Epithelial cell of alveolus of lung (primary cell): ENCODE measurements at places on chromosomes 3 and 15. TPM values are rescaled to one million over a fixed set of nuclear protein-coding genes. Genes with fewer than 3 reads are reported as not detected.

ZNF639 gene
- total RNA-seq: 41.2 and 45.7 TPM in 2 replicates

CCR8 gene
- not detected in 2 replicates for total RNA-seq

ACKR4 gene
- total RNA-seq: not detected in 2 replicates

FAM98B gene
- 6.5 and 12.1 TPM in 2 replicates for total RNA-seq

ADCY5 gene
- total RNA-seq: 0.13 and 0.16 TPM in 2 replicates

PRICKLE2 gene
- 26.1 and 42.9 TPM in 2 replicates for total RNA-seq

SLC12A1 gene
- 0.13 TPM in 1 of 2 replicates, not detected in the other for total RNA-seq

CIDEC gene
- not detected in 2 replicates for total RNA-seq

PLOD2 gene
- 99.2 and 187 TPM in 2 replicates for total RNA-seq

CA12 gene
- total RNA-seq: 10.3 and 10.5 TPM in 2 replicates

FBLN2 gene
- total RNA-seq: 25.2 and 49.4 TPM in 2 replicates

GOLGA8Q gene
- total RNA-seq: 0.24 TPM in 1 of 2 replicates, not detected in the other

CHST13 gene
- total RNA-seq: not detected in 2 replicates

DNAH12 gene
- under 0.01 TPM in 1 of 2 replicates, not detected in the other for total RNA-seq

RCN2 gene
- total RNA-seq: 60.4 and 66.3 TPM in 2 replicates

PLS1 gene
- total RNA-seq: 0.96 and 2.5 TPM in 2 replicates
